ENCODE measurements at places on chromosomes 1 and 21.
A peak's percentile ranks its signal among the peaks of the same experiment; 100 is the strongest.

- DNase-seq: no peak
Measured at GRCh38 chr1:92486251-92487077, at the start of gene GFI1. TSS of gene GFI1 (minus strand) at chr1:92486925. CDS start at chr1:92483487, 3,438 bp downstream.

DNA sequence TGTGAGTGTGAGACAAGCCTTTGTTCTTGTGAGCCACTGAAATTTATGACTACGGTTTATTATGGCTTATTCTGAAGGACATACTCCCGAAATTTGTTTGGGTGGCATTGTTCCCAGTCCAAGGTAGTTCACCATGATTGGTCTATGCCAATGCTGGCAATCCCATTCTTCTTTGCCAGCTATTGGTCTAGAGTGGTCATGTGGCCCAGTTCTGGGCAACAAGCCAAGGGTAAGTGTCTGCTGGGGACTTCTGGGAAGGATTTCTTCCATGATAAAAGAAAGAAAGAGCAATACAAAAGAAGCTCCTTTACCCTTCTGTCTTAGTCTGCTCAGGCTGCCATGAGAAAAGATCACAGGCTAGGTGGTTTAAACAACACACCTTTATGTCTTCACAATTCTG, 201.6 kb downstream of the SLC35F3 start:
- DNase-seq: no peak

GRCh38 chr1:183993132-183993531, 44.4 kb downstream of the COLGALT2 start:
- DNase-seq: no peak

GRCh38 chr21:38807441-38807871, 1.7 kb downstream of the ETS2 start:
- peak; percentile 75 for DNase-seq

DNA sequence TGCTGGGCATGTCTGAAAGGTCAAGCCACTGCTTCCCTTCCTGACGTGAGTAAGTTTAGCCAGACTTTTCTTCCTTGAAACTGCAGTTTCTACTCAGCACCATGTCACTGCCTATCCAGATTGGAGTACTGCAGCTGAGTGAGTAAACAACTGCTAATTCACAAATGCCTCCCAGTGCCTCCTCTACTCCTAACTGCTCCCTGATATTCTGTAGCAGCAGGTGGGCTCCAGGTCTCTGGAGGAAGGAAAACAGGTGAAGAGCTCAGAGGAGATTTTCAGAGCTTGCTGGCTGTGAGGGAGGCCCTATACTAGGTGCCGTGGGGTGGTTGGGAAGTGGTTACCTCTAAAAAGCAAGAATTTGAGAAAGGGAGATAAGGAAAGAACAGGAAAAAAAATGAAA, 96.5 kb downstream of the KIF14 start:
- DNase-seq: no peak

DNA sequence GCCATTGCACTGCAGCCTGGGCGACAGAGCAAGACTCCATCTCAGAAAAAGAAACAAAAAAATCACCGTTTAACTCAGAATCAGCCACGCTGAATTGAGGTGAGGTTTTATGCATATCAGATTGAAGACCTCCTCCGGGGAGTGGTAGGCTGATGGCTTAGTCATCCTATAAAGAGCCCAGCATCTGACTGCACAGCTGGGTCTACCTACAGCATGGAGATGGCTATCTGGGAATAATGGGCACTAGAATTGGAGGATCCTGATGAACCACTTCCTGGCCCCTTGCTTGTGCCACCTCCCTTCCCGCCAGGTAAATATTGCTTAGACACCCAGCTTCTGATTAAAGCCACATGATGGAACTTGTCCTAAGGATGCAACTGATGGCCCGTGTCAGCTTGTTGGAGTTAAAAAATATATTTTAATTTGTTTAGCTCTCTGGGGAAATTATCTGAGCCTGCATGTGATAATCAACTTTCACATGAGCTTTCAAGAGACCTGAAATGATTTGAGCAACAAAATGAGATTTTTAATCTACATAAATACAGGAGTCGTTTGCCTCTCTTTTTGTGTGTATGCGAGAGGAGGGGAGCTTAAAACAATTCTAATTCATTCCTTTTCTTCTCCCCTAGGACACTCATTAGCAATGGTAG, 157.2 kb downstream of the KIF26B start:
- no peak for DNase-seq

DNA sequence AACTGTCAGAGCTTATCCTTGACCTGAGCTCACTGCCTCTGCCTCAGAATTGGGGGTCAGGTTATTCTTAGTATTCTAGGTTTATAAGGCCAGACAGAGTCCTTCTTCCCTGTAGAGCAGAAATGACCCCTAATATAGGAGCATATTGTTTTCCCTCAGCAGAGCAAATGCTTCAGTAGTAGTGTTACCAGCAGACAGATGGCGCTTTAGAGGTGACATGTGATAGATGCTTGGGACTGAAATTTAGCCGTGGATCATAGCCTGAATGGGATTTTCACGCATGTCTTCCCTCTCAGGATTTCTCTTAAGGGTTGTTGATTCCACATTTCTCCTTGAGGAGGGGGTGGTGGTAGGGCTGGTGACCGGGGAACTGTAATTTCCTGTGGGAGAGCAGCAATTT, 24.5 kb downstream of the ADARB1 start:
- no peak for DNase-seq

DNA sequence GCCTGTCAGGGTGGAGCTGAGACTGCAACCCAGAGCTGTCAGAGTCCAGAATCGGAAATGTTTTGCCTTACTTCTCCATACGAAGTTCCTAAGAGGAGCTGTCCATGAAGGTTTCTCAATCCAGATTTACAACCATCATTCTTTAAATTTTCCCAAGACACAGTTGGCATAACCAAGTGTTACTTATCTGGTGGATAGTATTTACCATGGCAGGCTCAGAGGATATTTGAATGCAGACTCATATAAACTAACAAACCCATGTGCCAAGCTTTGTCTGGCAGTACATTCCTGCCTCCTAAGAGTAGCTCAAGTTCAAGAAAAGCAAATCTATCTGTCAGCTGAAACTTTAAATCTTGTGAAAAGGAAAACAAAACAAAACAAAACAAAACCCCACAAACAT, 267.9 kb downstream of the ZNF326 start:
- no peak for DNase-seq

DNA sequence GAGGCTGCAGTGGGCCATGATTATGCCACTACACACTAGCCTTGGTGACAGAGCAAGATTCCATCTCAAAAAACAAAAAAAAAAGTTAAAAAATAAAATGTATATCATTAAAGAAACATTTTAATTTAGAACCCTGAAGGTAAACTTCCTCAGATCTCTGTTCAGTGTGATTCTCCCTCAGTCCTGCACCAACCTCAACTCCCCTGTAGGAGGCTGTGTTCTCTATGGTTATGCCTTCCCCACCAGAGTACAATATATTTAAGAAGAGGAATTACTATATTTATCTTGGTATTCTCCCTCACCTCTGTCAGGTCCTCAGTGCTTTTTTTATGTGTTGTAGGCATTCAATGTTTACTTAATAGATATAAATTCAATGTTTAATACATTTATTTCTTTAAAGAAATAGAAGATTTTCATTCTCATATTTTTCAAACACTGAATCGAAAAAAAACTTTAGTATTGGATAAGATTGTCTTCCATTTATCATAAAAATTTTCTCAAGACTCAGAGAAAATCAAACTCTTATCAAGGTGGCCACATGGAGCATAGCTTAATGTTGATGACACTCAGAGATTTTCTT, 4.8 kb upstream of the LRRC8B start:
- DNase-seq: no peak

GRCh38 chr1:240306673-240307072, 215.0 kb downstream of the FMN2 start:
- DNase-seq: no peak

- DNase-seq: no peak
Measured at GRCh38 chr1:95118067-95118499, 928 bp downstream of the TLCD4 start.

DNA sequence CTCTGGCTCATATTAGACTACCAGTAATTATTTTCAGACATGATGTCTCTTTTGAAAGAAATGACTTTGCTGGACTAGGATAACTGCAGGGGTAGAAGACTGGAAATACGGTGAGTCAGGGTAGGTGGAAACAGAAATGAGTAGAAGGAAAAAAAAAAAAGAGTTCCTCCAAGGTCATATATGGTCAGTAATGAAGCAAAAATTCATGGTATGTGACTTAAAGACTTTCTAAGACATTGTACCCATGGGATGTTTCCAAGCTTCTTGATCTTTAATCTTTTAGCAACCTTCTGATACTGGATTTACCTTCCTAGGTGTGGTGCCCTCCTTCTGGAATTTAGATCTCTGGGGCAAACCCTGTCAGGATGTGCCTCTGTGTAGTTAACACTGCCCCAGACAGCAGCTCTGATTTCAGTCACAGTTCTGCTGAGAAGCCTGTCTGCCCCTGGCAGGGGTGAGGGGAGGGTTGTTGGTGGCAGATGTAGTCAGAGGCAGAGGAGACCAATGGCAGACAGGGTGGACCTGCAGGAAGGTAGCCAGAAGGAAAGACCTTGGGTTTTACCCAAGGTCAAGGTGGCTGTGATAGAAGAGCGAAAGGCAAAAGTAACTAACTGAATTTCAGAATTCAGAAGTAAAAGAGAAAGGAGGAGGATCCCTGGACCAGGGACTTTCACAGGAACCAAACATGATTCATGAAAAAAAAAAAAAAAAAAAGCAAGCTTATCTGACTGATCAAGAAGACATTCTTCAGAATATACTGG, 44.1 kb upstream of the BCL10 start:
- no peak for DNase-seq

GRCh38 chr21:42418886-42419285, 15.2 kb downstream of the UBASH3A start:
- no peak for DNase-seq

- no peak for DNase-seq
Measured at GRCh38 chr1:220462752-220463151, 65.2 kb upstream of the MARK1 start.

DNA sequence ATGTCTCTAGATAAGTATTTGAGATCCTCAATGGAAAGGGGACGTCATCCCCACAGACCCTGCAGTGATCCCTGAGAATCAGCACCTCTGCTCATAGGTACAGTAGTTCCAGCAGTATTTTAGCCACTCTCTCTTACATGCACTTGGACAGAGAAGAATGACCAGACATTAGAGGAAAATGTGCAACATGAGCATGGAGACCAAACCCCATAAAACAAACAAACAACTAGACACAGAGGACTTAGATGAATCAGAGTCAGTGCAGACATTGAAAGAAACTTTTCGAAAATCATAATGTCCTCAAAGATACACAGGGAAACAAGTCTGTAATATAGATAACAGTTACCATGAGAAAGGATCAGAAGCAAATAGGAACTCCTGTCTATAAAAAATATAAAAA, 108.2 kb downstream of the LYPLAL1 start:
- DNase-seq: no peak

DNA sequence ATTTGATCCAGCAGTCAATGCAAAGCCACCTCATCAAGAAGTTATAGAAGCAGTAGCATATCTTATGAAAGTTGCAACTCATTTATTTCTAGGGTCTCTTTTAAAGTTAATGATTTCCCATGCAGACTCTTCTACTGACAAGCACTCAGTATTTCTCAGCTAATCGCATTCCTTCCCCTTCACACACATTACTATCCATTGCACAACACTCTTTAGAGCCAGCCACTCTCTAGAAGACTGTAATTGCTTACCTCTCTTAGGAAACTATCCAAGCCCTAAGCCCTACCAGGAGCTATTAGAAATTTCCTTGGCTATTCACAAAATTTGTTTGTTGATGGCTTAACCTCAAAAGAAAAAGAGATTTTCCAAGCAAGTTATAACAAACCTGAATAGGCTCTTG, 106.0 kb downstream of the ADAMTS1 start:
- no peak for DNase-seq

DNA sequence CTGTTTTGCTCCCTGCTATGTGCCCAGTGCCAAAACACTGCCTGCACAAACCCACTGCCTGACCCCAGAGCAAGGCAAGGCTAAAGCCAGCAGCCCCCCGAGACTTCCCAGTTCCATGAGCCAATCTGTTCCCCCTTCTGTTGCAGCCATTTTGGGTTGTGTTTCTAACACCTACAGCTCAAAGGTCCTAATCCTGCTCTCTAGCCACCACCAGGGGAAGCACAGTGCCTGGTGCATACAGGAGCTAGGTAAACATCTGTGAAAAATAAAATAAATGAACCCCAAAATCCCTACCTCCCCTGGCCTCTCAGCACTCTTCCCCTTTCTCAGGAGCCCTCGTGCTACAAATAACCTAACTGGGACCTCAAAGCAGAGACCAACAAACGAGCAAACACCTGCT, 190.2 kb downstream of the MATN1 start:
- no peak for DNase-seq

- DNase-seq: no peak
Measured at GRCh38 chr21:45774291-45774690, 130.8 kb downstream of the PCBP3 start.

DNA sequence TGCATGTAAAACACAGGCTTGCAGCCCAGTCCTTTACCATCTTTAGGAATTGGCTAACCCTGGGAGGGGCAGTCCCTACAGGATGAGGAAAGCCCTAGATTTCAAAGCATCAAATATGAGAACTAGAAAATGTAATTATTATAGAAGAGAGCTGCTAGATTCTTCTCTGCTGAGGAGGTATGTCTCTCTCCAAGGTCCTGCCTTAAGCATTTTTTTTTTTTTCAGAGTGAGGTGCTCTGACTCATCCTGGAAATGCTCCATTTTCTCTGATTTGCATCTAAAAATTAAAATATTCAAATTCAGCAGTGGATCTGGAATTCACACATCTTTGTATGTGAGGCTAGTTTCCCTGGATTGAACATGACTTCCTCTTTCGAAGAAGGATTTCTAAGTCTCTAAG, 149.8 kb downstream of the ZNF648 start:
- DNase-seq: no peak

- no peak for DNase-seq
Measured at GRCh38 chr1:92447033-92447681, 39.6 kb downstream of the GFI1 start.

- no peak for DNase-seq
Measured at GRCh38 chr1:43265431-43265830, 4.4 kb upstream of the TMEM125 start.

Data from NCI-H1417 treated with DMSO at 0.1 percent for 48 hours (cell line).